ENCODE measurements at places on chromosomes 1 and 21.
A peak's percentile ranks its signal among the peaks of the same experiment; 100 is the strongest.

- no peak for DNase-seq
Observed at GRCh38 chr1:243595527-243596210, 254.4 kb downstream of the AKT3 start.

GRCh38 chr1:29698033-29698432 is 461.7 kb downstream of the PTPRU start:
- no peak for DNase-seq

DNA sequence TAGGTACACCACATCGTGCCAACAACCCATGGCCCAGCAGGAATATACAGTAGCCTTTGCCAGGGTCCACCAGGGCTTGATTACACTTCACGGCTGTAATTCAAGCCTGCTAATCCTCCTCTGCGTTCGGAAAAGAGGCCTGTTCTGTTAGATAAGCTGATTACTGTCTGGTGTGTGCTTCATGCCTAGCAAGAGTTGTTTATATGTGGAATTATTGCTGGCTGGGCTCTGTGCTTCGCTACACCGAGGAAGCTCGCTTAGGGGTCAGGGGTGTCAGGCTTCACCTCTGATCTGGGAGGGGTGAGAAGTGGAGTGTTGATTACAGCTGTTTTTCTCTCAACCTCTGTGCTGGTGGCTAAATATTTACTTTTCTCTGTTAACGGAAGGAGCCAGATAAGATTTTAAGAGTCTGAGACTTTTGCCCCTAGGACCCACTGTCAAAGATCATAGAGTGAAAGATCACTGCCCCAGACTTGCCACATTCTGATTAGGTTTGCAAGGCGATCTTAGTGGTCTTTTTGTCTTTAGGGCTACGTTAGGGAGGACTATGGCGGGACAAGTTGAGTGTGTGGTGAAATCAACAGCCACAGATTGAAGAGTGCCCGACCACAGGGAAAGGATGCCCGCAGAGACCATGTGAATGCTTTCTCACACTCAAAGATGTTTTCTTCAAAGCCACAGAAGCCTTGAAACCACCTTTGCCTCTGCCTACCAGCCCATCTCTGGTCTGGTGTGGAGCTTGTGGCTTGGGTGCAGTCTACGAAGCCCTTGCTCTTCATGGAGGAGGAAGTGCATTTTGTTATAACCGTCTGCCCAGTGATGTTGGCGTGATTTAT is 216.1 kb downstream of the PBX1 start:
- DNase-seq, result peak; percentile 21

- no peak for DNase-seq
Observed at GRCh38 chr21:28737674-28738419, 254.8 kb downstream of the LTN1 start.

- DNase-seq, result no peak
Observed at GRCh38 chr1:208405014-208405413, 160.8 kb upstream of the PLXNA2 start.

- DNase-seq, result no peak
Observed at GRCh38 chr21:40562242-40563002, 284.5 kb downstream of the DSCAM start.

GRCh38 chr1:119083479-119083878 is 57.0 kb downstream of the WARS2 start:
- DNase-seq, result no peak

- DNase-seq, result no peak
Observed at GRCh38 chr1:41414296-41414695, 53.1 kb downstream of the FOXO6 start.

- DNase-seq, result no peak
Observed at GRCh38 chr1:32991386-32991785, 26.8 kb upstream of the RNF19B start.

DNA sequence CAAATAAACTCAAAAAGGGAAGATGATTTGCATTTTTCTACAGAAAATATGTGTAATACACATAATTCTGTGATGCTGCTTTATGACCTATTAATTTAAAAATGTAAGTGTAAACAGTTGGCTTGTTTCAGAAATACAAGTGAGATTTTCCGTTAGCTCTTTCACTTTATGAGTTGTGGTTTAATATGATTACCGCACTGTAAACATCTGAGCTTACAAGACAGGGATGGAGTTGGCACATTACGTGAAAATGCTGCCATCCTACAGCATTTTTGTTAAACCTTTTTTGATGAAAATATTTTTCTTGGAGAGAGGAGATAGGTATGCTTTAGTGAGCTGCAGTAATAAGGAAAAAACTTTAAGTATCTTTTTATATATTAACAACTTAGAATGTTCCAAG is 426.8 kb upstream of the ADAMTS5 start:
- DNase-seq, result no peak

GRCh38 chr1:47191940-47192457 is 2.2 kb upstream of the PDZK1IP1 start:
- no peak for DNase-seq

DNA sequence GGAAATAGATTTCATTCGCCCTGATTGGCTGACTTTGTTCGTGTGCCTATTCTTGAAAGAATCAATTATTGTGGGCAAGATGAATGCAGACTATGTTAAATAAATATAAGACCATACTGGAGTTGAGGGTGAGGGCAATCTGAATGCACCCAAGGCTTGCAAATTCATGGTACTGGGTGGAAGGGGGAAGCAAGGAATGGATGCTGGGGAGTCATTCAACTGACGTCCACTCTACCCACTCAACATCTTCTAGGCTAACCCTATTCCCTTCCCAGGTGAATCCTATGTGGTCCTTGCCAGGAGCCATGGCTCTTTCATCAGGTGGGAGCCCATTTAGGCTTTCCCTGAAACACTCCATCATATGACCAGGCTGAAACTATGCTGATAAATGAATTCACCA is 5.7 kb upstream of the CYP4B1 start:
- DNase-seq, result no peak

DNA sequence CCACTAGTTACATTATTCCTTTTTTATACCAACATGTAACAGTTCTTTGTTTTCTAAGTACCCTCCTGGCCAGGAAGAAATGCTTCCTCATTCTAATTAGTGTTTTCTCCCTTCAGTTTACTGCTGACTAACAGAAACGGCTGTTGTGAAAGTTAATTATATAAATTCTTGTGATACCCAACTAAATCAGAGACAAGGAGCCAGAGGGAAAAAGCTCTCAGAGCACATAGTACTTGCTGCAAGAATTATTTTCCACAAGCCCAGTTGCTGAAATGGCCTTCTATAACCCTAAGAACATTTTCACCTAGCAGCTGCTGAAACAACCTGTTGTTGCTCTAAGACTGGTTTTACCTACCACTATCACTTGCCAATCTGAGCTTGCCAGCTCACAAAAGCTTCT is 82.4 kb downstream of the FAF1 start:
- DNase-seq, result no peak

DNA sequence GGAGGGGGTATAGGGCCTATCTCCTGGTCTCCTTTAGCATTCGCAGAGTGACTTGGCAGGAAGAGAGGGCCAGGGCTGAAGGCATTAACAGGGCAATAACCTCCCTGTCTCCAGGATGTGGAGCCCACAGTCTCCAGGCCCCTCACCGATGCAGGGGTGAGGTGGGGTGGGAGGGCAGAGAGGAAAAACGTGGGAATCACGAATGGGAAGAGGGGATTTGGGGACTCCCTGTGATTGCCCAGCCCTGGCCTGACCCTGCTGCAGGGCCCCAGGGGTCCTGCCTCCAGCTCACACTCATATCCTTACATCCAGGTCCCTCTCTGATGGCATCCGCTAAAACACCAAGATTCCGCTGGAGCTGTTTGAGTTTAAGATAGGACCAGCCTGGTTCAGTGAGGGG is 14.6 kb downstream of the TFAP2E start:
- no peak for DNase-seq
